Hepatocyte (in vitro differentiated cells): ENCODE measurements at places on chromosomes 3 and 15. TPM values are rescaled to one million over a fixed set of nuclear protein-coding genes. Genes with fewer than 3 reads are reported as not detected.

- H3K27me3 ChIP-seq = no peaks in the 10 kb centered on the region
- H3K4me1 ChIP-seq = peaks cover 7% of the 10 kb centered on the region
- H3K36me3 ChIP-seq = no peaks in the 10 kb centered on the region
- no peak overlapping the region for H3K27ac ChIP-seq
Measured at GRCh38 chr15:70247281-70247680, 149.6 kb upstream of the TLE3 start.

- H3K4me3 ChIP-seq = no peak overlapping the region
- DNase-seq = no peak
- H3K27ac ChIP-seq = no peak overlapping the region
- no peaks in the 10 kb centered on the region for H3K27me3 ChIP-seq
- no peaks in the 10 kb centered on the region for H3K36me3 ChIP-seq
- no peaks in the 10 kb centered on the region for H3K4me1 ChIP-seq
Measured at GRCh38 chr3:74537857-74538256, 76.6 kb downstream of the CNTN3 start.

- H3K36me3 ChIP-seq = no peaks in the 10 kb centered on the region
- no peaks in the 10 kb centered on the region for H3K4me1 ChIP-seq
- H3K27ac ChIP-seq = no peak overlapping the region
- no peaks in the 10 kb centered on the region for H3K27me3 ChIP-seq
- DNase-seq = no peak
Measured at GRCh38 chr3:14857506-14857905, 38.7 kb downstream of the FGD5 start.

GRCh38 chr15:38547255-38547997 lies 17.2 kb downstream of the RASGRP1 start:
- no peak overlapping the region for H3K4me3 ChIP-seq
- no peaks in the 10 kb centered on the region for H3K36me3 ChIP-seq
- no peak overlapping the region for H3K27ac ChIP-seq
- peaks cover 3% of the 10 kb centered on the region for H3K4me1 ChIP-seq
- H3K27me3 ChIP-seq = no peaks in the 10 kb centered on the region

DNA sequence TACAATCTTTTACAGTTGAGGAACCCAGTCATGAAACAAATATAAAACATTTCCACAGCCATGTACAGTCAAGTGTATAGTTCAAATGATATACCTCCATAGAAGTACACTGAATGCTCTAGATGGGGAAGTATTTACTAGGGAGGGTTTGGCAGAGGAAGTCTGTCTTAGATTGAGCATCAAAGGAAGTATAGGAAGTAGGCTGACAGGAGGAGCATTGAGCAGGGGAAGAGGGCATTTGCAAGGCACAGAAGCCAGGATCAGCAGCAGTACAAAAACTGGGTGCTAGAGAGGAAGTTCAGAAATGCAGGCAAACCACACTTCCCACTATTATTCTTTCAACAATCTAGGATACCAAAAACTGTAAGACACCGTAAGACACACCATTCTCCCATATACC lies 122.6 kb downstream of the ANO10 start:
- no peaks in the 10 kb centered on the region for H3K36me3 ChIP-seq
- no peak overlapping the region for H3K27ac ChIP-seq
- H3K4me3 ChIP-seq = no peak overlapping the region
- H3K4me1 ChIP-seq = no peaks in the 10 kb centered on the region
- H3K27me3 ChIP-seq = no peaks in the 10 kb centered on the region

DNA sequence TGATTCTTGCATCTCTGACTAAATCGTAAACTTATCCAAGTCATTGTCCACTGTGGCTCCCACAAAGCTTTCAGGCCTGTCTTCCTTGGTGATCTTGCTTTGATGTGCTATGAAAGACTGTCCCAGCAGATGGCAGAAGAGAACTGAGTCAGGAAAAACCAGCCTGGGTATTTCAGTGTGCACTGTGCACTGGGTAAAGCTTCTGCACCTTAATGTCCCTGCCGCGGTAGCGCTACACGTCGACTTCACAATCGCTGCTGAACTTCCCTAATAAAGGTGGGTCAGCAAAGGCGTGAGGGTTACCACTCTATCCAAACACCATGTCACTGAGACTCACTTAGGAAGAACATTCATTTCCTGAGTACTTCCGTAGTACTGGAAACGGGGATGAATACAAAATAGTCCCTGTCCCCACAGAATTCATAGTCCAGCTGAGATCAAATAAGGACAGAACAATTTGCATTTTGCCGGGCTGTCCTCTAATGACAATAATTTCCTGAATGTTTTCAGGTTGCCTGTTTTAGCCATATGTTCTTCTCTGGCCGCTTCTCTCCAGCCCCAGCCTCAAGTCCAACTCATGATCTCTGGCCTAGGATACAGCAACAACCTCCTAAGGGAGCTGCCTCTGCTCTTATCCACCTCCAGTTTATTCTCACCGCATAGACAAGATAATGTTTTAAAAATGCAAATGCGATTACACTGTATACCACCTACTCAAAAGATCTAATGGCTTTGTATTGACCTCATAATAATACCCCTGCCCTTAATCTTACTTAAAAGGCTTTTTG lies 83.6 kb upstream of the AKAP13 start:
- no peak overlapping the region for H3K4me3 ChIP-seq
- H3K4me1 ChIP-seq = no peaks in the 10 kb centered on the region
- no peak overlapping the region for H3K27ac ChIP-seq
- no peaks in the 10 kb centered on the region for H3K36me3 ChIP-seq
- peak; percentile 82 for DNase-seq
- no peaks in the 10 kb centered on the region for H3K27me3 ChIP-seq

DNA sequence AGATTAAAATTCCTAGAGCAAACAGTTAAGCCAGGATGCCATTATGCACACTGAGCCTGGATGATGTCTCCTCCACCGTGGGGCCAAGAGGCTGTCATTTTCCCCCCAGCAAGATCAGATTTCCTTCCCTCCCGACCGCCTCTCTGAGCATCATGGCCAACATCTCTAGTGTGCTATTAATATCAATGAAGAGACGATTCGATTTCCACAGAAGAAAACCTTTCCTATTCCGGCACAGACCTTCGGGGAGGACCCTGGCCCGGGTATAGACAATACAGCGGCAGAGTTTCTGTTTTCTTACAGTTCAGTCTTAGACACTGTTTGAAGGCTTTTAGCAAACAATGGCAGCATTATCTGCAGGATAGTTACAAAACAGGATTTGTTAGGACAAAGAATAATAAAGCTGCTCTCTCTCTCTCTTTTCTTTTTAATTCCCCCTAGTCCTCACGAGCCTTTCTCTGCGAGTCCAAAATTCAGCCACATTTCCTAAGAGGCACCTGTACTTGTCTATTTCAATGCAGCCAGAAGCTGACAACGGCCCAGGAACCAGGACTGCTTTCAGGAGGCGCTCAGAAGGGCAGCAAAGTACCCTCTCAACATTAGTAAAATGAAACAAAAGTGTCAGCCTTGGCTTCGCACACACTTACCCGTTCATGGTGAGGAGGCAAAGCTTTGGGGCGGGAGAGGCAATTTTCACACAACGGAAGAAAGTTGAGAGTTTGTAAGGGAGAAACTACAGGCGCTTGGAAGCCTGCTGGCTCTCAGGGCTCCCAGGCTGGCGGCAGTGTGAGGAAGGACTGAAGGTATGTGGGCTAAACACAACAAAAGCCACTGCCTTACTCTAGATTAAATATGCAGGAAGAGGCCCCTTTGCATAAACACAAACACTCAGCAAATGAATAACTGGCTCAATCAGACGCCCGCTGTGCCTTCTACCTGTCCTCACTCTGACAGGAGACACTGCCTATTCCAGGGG lies 278.0 kb downstream of the FOXP1 start:
- H3K4me3 ChIP-seq = peak overlapping the region; percentile 56
- peak; percentile 49 for DNase-seq
- no peaks in the 10 kb centered on the region for H3K27me3 ChIP-seq
- H3K4me1 ChIP-seq = peaks cover 52% of the 10 kb centered on the region
- no peaks in the 10 kb centered on the region for H3K36me3 ChIP-seq
- H3K27ac ChIP-seq = peak overlapping the region; percentile 93

The NUP210 gene
- 8.3 and 8.4 TPM in 2 replicates for total RNA-seq

DNA sequence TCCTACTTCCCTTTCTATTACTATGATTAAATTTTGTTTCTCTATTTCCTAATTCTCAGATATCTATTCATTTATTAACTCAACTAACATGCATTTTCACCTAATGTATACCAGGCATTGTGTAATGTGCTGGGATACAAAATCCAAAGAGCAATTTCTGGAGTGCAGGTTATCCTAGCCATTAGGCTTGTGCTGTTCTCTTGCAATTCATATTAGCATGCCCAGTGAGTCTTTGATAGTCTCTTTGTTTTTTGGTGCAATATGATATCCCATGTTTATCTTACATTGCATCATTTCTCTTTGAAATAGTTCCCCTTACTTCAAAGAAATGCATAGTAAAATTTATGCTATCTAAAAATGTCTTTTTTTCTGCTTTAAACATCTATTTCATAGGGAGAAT lies 13.9 kb upstream of the DPPA4 start:
- no peak overlapping the region for H3K4me3 ChIP-seq
- no peak for DNase-seq
- H3K27ac ChIP-seq = no peak overlapping the region
- H3K36me3 ChIP-seq = no peaks in the 10 kb centered on the region
- H3K4me1 ChIP-seq = no peaks in the 10 kb centered on the region

The TP63 gene
- 2.3 and 2.4 TPM in 2 replicates for total RNA-seq

DNA sequence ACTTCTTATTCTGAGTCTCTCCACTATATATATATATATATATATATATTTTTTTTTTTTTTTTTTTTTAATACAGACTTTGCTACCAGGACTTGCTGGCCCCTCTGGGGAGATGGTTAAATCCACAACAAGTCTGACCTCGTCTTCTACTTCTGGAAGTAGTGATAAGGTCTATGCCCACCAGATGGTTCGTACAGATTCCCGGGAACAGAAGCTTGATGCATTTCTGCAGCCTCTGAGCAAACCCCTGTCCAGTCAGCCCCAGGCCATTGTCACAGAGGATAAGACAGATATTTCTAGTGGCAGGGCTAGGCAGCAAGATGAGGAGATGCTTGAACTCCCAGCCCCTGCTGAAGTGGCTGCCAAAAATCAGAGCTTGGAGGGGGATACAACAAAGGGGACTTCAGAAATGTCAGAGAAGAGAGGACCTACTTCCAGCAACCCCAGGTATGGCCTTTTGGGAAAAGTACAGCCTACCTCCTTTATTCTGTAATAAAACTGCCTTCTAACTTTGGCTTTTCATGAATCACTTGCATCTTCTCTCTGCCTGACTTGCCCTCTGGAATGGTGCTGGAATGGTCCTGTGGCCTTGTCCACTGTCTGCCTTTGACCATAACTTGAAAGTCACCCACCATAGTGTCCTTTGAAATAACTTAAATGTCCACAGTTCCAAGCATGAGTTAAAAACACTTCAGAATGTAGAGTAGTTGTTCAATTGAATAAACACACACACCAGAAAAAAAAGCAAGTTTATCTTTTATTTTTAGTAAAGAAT lies 32.4 kb downstream of the MLH1 start:
- H3K27me3 ChIP-seq = no peaks in the 10 kb centered on the region
- H3K27ac ChIP-seq = no peak overlapping the region
- no peak for DNase-seq

GRCh38 chr3:190644766-190645165 lies 130.9 kb downstream of the IL1RAP start:
- H3K27ac ChIP-seq = no peak overlapping the region
- no peak overlapping the region for H3K4me3 ChIP-seq
- H3K36me3 ChIP-seq = no peaks in the 10 kb centered on the region

DNA sequence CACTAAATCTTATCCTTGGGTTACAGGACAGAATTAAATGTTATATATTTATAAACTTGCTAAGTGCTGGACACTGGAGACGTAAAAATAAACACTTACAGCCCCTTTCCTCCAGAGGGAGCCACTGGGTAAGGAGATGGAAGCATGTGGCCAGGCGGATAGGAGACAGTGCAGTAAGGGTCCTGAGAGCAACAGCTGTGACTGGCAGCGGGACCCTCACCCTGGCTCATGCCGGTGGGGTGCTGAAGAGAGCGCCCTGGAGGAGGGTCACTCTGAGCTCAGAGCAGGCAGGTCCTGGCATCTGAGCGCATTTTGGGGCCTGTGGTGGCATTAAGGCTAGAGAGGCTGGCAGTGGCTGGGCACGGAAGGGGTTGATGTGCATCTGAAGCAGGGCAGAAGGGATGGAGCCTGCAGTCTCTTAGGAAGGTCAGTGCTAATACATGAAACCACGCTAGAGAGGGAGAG lies 16.0 kb downstream of the SEC61A1 start:
- no peaks in the 10 kb centered on the region for H3K36me3 ChIP-seq
- H3K4me1 ChIP-seq = no peaks in the 10 kb centered on the region
- peak; percentile 55 for DNase-seq
- no peak overlapping the region for H3K4me3 ChIP-seq
- no peaks in the 10 kb centered on the region for H3K27me3 ChIP-seq
- no peak overlapping the region for H3K27ac ChIP-seq

DNA sequence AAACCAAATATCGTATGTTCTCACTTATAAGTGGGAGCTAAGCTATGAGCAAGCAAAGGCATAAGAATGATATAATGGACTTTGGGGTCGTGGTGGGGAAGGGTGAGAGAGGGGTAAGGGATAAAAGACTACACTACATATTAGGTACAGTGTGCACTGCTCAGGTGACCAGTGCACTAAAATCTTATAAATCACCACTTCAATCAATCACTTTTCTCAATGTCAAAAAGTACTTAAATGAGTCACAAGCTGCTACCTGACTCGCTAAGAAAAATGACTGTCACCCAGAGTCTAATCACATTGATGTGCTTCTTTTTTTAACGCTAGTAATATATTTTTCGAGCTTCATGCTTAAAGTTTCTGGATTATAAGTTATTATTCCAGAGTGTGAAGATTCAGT lies 95.5 kb downstream of the CBLB start:
- DNase-seq = no peak
- no peak overlapping the region for H3K27ac ChIP-seq
- H3K36me3 ChIP-seq = no peaks in the 10 kb centered on the region
- no peaks in the 10 kb centered on the region for H3K27me3 ChIP-seq

The CFAP20DC gene
- 2.2 and 2.6 TPM in 2 replicates for total RNA-seq

DNA sequence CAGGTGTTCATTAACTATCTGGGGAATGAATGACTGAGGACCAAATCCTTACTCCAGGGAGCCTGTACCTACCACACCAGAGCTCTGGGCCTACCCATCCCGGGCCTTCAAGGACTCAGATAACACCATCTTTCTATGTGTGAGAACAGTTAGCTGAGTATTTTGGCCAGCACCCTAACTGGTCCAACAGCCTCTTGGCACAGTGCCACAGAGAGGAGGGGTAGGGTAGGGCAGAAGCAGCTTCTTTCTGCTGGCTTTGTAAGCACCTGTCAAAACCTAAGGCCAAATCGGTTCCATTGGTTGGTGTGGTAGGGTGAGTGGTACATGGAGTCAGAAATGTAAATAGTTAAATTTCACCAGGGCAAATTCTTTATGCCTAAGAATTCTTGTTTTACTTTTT lies 26.7 kb downstream of the ISL2 start:
- H3K27ac ChIP-seq = no peak overlapping the region
- DNase-seq = no peak
- no peaks in the 10 kb centered on the region for H3K4me1 ChIP-seq
- H3K4me3 ChIP-seq = no peak overlapping the region

GRCh38 chr3:66423791-66424190 lies 77.0 kb downstream of the LRIG1 start:
- H3K27me3 ChIP-seq = no peaks in the 10 kb centered on the region
- no peaks in the 10 kb centered on the region for H3K4me1 ChIP-seq
- no peak overlapping the region for H3K27ac ChIP-seq
- no peak for DNase-seq
- H3K4me3 ChIP-seq = no peak overlapping the region
- no peaks in the 10 kb centered on the region for H3K36me3 ChIP-seq

The KCNH8 gene
- 0.88 and 0.97 TPM in 2 replicates for total RNA-seq
